ENCODE measurements at places on chromosomes 16 and 17.

- no peak for DNase-seq
These were observed 48.1 kb upstream of the KSR1 start for GRCh38 chr17:27407916-27408864.

- no peak for DNase-seq
These were observed 29.8 kb upstream of the EIF1 start for GRCh38 chr17:41658846-41659245.

- DNase-seq = no peak
These were observed 10.7 kb downstream of the GFOD2 start for GRCh38 chr16:67708368-67708771.

DNA sequence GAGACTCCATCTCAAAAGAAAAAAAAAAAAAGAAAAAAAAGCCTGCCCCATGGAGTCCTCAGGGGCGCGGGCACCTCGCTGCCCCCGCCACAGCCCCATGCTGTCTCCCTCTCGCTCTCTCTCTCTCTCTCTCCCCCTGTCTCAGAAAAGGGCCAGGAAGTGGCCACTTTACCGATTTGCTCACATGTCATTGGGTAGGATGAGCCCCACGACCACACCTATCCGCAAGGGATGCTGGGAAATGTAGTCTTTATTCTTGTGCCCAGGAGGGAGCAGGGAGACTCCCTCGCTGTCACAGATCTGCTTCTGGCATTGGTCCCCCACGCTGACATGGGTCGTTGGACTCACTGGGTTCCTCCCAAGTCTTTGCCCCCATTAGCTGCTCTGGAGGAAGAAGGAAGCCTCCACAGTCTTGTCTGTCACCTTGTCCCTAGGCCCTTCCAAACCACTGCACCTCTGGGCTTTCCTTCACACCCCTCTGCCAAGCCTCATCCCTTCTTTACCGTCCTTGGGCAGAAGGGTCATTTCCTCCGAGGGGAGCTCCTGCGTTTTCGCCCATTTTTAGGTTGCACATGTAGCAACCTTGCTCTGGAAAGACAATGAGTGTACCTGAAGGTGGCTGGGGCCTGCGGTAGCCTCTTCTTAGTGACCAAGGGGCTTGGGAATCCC is 6.9 kb upstream of the GJD3 start:
- DNase-seq = no peak

DNA sequence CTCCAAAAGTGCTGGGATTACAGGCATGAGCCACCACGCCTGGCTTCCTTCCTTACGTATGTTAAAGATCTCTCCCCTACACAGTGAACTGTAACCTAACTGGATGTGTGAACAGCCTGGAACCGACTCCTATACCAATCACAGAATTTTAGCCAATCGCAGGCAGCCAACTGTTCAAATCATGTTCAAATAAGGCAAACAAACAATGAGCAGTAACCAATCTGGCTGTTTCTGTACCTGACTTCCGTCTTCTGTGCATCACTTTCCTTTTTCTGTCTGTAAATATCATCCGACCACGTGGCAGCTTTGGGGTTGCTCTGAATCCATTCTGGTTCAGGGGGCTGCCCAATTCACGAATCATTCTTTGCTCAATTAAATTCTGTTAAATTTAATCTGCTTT is 27.5 kb downstream of the TEKT5 start:
- no peak for DNase-seq

DNA sequence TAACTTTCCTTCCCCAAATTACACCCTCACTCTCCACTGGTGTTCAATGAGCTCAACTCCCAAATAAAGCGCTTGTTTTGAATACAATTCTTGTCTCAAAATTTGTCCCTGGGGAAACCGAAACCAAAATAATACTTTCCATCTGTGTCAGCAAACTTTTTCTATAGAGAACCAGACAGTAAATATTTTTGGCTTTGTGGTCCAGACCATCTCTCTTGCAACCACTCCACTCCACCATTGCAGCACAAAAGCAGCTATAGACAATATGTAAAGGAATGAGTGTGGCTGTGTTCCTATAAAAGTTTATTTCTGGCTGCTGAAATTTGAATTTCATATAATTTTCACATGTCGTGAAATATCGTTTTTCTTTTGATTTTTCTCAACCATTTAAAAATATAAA is 84.6 kb upstream of the ERCC4 start:
- no peak for DNase-seq

GRCh38 chr17:48293319-48294019 is 136.5 kb downstream of the SKAP1 start:
- no peak for DNase-seq

GRCh38 chr17:61152898-61153297 is 246.7 kb upstream of the TBX2 start:
- no peak for DNase-seq

DNA sequence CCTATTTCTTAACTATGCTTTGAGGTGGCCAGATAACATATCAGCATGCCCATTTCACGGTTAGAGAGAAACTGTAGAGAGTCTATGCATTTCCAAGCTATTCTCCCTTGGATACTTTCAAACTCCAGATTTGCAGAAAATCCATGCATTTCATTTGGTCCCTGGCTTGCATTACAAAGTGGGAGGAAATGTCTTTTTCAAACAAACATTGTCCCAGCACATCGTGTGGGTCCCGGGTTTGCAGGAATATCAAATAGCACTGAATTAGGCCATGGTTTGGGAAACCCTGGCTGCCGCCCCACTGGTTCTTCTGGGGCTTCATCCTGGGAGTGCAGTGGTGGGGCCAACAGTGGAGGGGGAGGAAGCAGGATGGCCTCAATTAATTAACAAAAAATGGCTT is 171.9 kb downstream of the IRX5 start:
- DNase-seq = no peak

- DNase-seq = no peak
These were observed 18.3 kb downstream of the GLYR1 start for GRCh38 chr16:4828567-4829321.

DNA sequence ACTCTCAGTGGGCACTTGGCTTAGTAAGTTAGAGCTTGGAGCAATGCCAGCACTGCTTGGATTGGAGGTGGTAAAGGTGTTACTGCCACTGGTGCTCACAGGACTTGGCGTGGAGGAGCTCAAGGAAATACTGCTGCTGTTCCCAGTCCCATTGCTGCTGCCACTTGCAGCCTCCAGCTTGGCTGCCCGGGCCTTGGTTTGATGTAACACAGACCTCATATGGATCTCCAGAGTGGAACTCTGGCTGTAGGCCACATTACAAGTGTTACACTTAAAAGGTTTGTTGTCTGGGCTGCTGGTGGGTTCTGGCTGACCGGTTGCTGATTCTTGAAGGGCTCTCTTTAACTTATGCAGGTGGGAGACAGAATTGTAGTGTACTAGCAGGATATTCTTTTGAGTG is 250.3 kb downstream of the ZFHX3 start:
- DNase-seq = no peak

DNA sequence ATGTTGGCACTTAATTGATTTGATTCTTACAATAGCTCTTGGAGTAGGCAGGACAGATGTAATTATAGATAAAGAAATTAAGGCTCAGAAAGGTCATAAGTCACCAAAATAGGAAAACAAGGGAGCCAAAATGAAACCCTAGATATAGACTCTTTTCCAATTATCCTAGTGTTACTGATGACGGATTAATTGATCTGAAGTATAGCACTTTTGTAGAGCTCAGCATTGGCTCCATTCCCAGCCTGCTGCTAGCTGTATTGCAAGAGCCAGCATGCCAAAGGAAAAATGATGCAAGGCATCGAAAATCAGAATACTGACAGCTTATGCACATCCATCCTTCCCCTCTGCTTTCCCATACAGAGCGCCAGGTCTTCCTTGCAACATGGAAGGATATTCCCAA is 21.6 kb upstream of the RASL10B start:
- DNase-seq = no peak

DNA sequence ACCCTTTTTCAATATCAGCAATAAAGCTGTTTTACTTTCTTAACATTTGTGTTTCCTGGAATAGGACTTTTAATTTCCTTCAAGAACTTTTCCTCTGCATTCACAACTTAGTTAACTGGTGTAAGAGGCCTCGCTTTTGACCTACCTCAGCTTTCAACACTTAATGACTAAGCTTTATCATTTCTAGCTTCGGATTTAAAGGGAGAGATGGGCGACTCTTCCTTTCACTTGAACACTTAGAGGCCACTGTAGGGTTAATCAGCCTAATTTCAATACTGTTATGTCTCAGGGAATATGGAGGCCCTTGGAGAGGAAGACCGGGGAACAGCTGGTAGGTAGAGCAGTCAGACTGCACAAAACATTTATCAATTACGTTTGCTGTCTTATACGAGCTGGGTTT is 4.7 kb downstream of the SYNRG start:
- DNase-seq = no peak

- DNase-seq = no peak
These were observed 22.6 kb upstream of the ERN1 start for GRCh38 chr17:64152428-64153125.

DNA sequence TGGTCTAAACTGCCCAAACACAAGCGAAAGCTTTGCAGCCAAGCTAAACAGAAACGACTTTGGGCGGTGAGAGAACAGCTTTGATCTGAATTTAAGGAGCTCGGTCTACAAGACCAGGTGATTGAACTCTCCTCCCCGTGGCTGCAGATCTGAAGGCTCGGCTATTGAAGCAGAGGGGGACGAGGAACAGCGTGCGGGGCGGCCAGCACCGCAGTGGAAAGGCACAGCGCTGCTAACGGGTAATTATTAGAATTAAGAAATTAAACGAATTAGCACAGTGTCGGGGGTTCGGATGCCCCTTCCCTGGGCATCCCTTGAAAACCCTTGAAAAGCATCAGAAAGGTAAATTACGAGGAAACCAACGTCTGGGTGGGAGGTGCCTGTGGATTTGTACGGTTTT is 431 bp downstream of the TEKT3 start:
- DNase-seq = no peak

Data from NCI-H2081 treated with DMSO at 0.1 percent for 48 hours (cell line).